ENCODE measurements at places on chromosomes 7 and 10.

DNA sequence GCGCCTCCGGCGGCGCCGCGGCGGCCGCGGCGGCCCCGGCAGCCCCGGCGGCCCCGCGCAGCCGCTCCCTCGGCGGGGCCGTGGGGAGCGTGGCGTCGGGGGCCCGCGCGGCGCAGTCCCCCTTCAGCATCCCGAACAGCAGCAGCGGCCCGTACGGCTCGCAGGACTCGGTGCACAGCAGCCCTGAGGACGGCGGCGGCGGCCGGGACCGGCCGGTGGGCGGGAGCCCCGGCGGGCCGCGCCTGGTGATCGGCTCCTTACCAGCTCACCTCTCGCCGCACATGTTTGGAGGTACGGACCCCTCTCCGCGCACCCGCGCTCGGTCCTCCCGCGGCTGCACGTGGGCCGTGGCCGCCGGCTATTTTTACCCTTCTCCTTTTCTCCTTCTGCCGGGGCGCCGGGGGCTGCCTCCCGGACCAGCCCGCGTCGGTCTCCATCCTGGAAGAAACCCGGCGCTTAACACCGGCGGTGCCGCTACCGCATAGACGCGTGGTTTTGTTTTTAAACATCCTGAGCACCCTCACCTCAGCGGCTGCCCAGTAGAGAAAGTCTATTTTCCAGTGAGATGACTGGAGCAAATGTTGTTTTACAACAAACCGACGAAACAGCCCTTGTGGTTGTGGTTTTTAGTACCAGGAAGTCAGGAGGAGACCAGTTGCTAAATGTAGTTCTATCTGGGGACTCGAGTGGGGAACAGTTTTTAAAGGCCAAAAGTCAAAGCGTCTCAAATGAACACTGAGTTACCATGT, 1.3 kb downstream of the ZNRF2 start:
- peak; percentile 39 for DNase-seq

GRCh38 chr7:89826121-89826520, 328.1 kb upstream of the STEAP1 start:
- no peak for DNase-seq

DNA sequence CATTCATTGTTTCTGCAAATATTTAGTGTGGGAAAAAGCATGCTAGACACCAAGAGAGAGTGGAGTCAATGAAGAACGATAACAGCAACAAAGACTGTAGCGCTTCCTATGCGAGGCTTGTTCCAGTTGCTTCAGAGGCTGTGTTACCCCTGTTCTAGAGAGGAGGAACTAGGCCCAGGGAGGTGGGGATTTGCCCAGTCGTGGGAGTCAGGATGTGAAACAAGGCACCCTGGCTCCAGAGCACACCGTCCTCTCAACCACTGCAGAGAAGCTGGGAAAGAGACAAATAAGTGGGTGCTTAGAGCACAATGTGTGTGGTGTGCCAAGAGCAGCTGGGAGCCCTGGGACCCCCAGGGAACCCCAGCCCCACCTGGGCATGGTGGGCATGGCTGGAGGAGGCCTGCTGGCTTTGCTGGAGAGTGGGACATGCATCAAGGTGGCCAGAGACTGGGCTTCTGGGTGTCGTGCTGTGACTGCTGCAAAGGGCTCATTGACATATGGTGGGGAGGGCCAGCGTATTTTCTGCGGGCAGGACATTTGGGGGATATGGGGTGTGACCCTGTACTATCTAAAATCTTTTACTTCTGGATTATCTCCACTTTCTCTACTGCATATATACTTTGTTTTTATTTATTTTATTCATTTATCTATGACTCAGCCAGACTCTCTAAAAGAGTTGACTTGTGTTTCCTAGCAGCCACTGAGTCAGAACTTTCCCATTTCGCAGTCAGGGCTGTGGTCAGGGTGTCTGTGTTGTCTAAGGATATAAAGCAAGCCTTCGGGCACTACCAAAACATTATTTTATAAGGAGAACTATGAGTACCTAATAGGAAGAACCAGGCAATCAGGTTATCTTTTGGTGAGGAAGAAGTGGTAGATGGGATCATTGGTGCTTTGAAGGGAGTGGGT, 95.4 kb downstream of the TCF7L2 start:
- no peak for DNase-seq

DNA sequence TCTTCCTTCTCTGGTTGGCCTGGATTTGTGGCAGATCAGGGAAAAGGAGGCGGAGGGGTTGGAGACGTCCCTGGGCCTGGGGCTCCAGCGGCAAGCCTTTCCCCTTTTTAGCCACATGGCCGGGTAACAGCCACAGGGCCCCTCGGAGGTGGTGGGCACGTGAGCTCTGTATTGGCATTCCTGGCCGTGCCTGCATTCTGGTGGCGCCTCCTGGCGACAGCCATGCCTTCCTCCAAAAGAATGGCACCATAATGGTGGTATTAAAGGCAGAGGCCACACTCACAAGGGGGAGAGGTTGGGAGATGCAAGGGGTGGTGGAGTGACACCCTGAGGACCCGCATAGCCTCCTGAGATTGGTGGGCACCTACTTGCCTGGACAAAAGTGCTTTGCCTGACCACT, 3.0 kb upstream of the AQP1 start:
- no peak for DNase-seq

DNA sequence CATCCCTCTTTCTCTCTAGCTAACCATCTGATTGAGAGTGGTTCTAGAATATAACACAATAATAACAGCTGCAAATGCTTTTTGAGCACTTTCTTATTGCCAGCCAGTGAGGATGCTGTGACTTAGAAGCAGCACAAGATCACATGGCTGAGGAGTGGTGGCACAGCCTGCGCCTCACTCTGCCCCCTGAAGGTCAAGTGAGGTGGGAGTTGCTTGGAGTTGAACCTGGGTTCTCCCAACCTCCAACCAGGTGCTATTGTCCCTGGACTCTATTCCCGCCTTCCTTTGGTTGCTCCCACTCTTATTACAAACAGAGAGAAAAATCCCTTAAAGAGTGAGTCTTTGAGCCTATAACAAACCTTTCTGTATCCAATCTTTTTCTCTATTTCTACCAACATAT, 280.3 kb upstream of the PODXL start:
- no peak for DNase-seq

GRCh38 chr7:92815412-92815811, 21.0 kb downstream of the CDK6 start:
- no peak for DNase-seq

DNA sequence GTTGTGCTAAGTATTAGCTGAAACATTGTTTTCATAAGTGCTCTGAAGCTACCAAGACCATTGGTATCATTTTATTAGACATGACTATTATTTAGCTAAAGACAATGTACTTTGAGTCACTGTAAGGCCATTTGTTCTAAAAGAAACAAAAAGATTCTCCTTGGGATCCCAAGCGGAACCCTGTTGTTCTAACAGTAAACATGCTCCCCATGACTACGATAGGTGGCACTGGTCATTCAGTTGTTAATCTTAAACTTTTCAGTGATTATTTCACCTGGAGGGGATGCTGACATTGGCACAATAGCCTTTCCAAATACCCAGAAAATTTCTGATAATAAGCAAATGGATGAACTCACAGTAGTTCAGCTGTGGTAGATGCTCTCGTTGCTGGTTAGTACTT, 715.0 kb downstream of the AUTS2 start:
- no peak for DNase-seq

DNA sequence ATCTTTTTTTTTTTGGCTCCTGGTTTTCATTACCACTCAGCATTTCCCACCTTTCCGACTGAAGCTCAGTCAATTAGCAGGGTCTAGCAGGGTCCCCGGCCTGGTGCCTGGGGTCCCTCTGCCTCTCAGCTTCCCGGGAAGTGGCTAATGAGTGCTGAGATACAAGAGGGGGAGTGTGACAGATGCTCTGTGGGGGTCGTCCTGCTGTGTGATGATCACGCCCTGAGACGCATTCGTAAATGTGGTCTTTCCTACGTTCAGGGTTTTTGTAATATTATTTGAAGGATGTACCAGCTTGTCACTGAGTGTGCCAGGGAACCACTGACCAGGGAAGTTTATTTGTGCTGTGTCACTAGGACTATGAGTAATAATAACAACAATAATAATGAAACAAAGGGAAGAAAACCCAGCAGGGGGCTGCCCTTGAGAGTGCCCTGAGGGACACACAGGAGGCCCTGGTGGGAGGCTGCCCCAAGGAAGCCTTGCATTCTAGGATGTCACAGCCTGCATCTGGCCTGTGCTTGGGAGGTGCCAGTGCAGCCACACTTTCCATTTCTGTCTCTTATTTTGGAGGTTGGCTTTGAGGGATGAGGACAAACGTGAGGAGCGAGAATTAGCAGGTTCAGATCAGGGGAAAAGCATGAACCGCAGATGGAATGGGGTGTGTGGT, 337.8 kb downstream of the ADARB2 start:
- DNase-seq = no peak

DNA sequence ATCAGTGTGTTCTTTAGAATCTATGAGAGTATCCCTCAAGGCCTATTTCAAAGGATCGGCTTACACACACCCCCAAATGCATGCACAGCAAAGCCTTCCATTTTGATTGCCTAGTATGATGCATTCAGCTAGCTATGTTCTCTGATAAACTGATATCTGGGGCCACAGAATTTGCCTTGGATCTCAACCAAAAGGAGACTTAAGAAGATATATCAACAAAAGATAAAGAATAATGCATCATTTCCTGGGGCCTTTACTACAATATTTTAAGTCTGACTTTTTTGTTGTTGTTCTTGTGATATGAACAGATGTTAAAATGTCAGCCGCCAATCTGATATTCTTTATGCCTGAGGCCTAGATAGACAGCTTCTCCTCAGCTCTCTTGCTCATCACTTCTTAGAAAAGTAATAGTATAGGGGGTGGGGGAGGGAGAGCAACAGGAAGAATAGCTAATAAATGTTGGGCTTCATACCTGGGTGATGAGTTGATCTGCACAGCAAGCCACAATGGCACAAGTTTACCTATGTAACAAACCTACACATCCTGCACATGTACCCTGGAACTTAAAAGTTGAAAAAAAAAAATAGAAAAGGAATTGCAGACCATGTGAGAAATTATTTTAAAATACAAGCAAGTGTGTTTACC, 792.9 kb upstream of the GHITM start:
- DNase-seq = no peak

DNA sequence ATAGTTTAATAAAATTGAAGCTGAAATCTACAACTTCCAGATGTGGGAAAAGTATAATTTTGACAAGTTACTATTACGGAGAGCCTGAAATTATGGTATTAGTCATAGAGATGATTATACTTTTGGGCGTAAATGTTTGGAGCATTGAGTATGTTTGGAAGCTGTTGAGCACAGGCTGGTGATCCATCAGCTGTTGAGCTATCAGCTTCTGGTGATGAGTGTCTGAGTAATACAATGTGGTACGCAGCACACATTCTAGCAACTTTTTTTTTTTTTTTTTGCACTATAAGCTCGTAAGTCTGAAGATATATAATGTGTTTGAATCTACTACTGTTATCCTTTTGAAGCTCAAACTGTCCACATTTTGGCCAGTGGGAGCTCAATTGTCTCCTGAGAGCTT, 123.4 kb downstream of the ATE1 start:
- DNase-seq = no peak

- DNase-seq = no peak
These were observed 13.9 kb downstream of the HDAC9 start for GRCh38 chr7:18509481-18509880.

GRCh38 chr7:21942955-21943354, 2.7 kb downstream of the CDCA7L start:
- no peak for DNase-seq

- DNase-seq = no peak
These were observed 1175.3 kb downstream of the GATA3 start for GRCh38 chr10:9229702-9230244.

- DNase-seq = no peak
These were observed 7.2 kb downstream of the TAS2R16 start for GRCh38 chr7:122988333-122988732.

DNA sequence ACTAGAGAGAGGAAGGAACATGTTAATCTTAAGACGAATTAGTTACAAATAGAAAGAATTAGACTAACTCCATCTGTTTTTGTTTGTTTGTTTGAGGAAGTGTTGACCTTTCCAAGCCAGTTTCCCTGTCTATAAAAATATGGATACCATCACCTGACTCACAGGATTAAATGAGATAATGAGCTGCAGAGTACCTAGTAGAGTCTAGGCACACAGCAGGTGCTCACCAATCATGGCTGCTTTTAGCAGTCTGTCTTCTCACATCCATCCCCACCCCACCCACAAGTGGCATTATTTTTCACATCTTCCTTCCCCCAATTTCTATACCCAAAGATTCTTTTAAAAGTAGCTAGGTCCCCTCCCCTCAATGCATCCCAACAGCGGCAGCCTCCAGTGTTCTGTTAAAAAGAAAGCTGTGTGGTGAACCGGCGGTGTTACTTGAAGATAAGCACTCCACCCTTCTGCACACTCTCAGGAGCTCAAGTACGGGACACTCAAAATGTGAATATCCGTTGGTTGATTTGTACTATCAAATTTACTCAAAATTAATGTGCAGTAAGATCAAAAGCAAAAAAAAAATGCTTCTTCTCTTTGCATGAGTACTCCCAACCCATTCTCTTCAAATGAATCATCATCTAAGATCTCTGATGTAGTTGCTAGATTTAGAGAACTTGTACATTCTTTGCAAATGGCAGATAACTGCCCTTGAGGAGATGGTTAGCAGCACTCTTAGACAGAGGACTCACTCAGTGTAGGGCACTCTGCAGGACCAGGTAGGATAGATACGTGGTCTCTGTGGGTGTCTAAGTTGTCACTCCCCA, 145.4 kb upstream of the ASAH2 start:
- peak; percentile 41 for DNase-seq

DNA sequence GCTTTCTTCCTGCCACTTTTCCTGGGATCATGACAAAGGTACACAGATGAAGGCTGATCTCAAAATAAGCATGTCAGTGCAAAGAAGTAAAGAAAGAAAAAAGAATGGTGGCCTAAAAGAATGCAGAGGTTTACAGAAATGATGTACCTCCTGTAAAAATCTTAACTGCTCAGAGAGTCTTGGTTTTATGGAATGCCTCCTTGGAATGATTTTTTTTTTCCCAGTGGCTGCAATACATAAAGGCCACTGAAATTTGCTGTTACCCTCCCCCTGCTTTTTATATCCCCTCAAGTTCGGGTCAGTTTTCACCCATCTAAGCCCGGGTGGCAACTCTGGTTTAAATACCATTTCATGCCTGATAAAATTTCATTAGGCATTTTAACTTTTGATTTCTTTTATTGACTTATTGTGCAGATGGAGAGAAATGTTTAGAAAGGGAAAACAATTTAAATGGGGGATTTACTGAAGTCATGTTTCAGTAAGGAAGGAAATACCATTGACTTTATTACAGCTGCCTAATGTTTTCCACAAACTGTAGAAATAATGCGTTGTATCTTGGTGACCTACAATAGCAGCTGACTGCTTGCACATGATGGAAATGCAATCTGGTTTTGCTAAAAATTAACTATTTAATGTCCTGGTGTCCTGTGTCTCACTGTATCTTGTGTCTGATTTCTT, 102.5 kb downstream of the SAMD9 start:
- no peak for DNase-seq

DNA sequence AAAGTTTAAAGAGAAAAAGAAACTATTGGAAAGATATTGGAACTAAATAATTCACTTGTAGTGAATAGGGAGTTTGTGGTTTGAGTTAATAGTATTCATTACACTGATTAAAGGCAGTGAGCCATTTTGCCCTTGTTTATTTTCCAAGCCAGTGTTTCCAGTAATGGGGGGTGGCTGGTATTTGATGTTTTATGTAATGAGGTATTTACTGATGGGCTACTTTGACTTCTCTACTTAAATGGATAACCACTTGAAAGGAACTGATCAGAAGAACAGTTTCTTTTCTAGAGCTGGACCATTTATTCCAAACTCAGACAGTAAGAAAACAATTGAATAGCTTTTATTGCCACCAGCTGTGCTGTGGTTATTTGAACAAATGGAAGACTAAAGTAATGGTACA, 227.0 kb upstream of the HDAC9 start:
- DNase-seq = no peak
